Naive thymus-derived CD4-positive, alpha-beta T cell (primary cell): ENCODE measurements at places on chromosomes 12 and 14. TPM values are rescaled to one million over a fixed set of nuclear protein-coding genes. Genes with fewer than 3 reads are reported as not detected.

DNA sequence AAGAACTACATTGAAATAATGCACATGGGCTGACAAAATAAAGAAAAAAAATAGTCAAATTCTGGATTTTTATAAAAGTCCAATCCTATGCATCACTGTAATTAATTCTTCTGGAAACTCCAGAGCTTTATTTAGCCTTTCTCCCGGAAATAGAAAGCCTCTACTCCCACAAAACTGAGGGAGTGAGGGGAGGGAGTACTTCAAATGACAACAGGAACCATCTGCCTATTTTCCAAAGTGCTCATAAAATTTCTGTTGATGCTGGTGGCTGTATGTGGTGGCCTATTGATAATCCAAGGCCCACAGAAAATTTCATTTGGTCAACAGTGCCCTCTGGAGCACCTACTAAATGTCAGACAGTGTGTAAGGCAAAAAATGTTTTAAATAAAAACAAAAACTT is 64.6 kb downstream of the KIF21A start:
- H3K27me3 ChIP-seq = no peaks in the 10 kb centered on the region
- no peak for DNase-seq
- peaks cover 4% of the 10 kb centered on the region for H3K4me1 ChIP-seq
- no peak overlapping the region for H3K27ac ChIP-seq
- no peaks in the 10 kb centered on the region for H3K36me3 ChIP-seq

GRCh38 chr12:49201595-49202295 is 12.9 kb upstream of the TUBA1A start:
- no peak overlapping the region for H3K4me3 ChIP-seq
- H3K4me1 ChIP-seq = no peaks in the 10 kb centered on the region
- H3K27me3 ChIP-seq = no peaks in the 10 kb centered on the region
- DNase-seq = no peak

GRCh38 chr12:58833853-58834252 is 86.5 kb downstream of the LRIG3 start:
- no peak overlapping the region for H3K4me3 ChIP-seq
- DNase-seq = no peak
- H3K27me3 ChIP-seq = no peaks in the 10 kb centered on the region
- no peaks in the 10 kb centered on the region for H3K4me1 ChIP-seq
- H3K27ac ChIP-seq = no peak overlapping the region

GRCh38 chr14:54902143-54902520 is 494 bp downstream of the GCH1 start:
- H3K4me1 ChIP-seq = no peaks in the 10 kb centered on the region
- no peaks in the 10 kb centered on the region for H3K27me3 ChIP-seq
- peak overlapping the region; percentile 99 for H3K4me3 ChIP-seq
- H3K27ac ChIP-seq = peak overlapping the region; percentile 88

DNA sequence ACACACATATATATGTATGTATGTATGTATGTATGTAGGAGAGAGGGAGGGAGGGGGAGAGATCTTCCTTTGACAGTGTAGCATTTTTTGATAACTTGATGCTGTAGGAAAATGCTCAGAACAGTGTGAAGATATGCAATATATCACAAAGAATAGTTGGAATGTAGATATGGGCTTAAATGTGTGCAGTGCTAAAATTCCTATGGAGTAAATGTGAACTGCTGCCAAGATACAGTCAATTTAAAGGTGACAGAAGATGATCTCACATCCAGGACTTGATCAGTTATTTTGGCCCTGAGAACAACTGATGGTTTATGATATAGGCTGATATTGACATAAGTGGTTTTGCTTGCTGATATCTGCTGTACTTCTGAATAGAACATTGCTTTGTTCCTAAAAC is 84.2 kb downstream of the DAAM1 start:
- no peaks in the 10 kb centered on the region for H3K27me3 ChIP-seq
- no peak for DNase-seq
- no peak overlapping the region for H3K27ac ChIP-seq
- H3K4me1 ChIP-seq = no peaks in the 10 kb centered on the region

- H3K4me1 ChIP-seq = no peaks in the 10 kb centered on the region
- H3K36me3 ChIP-seq = no peaks in the 10 kb centered on the region
- H3K4me3 ChIP-seq = no peak overlapping the region
- no peak overlapping the region for H3K27ac ChIP-seq
- H3K27me3 ChIP-seq = no peaks in the 10 kb centered on the region
These were observed 163.9 kb downstream of the TBX5 start for GRCh38 chr12:114241973-114242434.

DNA sequence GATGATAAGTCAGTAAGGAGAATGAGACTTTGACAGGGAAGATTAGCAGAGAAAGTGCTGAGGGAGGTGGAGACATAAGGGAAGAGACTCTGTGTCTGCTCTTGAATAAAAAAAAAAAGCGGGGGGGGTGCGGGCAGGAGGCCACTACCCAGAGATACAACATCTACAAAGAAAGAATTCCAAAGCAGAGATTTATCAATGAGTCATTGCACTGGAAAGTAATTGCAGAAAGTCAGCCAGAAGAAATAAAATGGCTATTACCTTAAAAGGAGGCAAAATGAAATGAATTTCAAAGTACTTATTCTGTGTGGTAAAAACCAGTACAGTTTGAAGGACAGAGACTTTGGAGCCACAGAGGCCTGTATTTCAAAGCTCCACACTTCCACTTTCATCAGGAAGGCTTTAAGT is 267.1 kb upstream of the PRKD1 start:
- no peaks in the 10 kb centered on the region for H3K4me1 ChIP-seq
- DNase-seq = no peak
- H3K36me3 ChIP-seq = no peaks in the 10 kb centered on the region
- H3K27ac ChIP-seq = no peak overlapping the region
- H3K4me3 ChIP-seq = no peak overlapping the region
- no peaks in the 10 kb centered on the region for H3K27me3 ChIP-seq

DNA sequence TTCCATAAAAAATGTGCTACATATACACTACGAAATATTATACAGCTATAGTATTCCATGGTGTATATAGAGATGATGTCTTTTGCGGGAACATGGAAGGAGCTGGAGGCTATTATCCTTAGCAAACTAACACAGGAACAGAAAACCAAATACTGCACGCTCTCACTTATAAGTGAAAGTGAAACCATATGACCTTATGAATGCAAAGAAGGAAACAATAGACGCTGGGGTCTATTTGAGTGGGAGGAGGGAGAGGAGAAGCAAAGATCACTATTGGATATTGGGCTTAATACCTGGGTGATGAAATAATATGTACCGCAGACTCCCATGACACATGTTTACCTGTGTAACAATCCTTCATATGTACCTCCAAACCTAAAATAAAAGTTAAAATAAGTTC is 142.8 kb downstream of the LRFN5 start:
- DNase-seq = peak; percentile 37
- H3K36me3 ChIP-seq = no peaks in the 10 kb centered on the region
- H3K27ac ChIP-seq = peak overlapping the region; percentile 59

DNA sequence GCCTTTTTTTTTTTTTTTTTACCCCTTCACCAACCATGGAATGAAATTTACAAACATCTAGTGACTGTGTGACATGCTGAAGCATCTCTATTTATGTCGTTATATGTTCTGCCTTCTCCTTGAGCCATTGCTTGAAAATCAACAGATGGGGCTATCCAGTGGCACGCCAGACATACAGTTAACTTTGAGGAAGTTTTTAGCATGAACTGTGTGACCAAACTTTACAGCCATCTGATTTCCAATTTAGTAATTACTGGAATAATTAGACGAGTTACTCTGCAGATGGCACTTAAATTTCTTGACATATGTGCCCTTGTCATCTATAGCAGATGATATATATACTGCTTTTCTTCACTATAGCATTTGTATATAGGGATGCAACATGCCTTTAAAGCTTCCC is 192.1 kb downstream of the SNAPC1 start:
- H3K27ac ChIP-seq = no peak overlapping the region
- no peaks in the 10 kb centered on the region for H3K27me3 ChIP-seq
- no peak overlapping the region for H3K4me3 ChIP-seq
- no peaks in the 10 kb centered on the region for H3K4me1 ChIP-seq
- no peak for DNase-seq
- no peaks in the 10 kb centered on the region for H3K36me3 ChIP-seq

DNA sequence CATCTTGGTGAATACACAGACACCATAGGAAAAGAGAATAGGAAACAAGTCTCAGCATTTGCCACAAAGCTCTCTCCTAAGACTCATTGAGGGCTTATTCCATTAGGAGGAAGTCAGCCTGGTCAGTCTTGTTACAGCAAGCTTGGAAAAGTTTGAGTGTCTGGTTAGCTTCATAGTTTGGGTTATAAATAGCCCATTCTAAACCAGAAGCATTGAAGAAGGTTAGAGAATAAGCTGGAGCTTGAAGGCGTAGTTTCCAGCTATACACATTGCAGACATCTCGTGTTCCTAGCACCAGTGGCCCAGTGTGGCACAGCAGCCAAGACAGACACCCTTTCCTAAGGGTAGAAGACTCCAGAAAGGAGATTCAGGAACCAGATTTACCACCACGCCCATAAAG is 168.8 kb upstream of the RBM19 start:
- no peak for DNase-seq
- no peak overlapping the region for H3K27ac ChIP-seq
- H3K27me3 ChIP-seq = no peaks in the 10 kb centered on the region
- no peak overlapping the region for H3K4me3 ChIP-seq
- no peaks in the 10 kb centered on the region for H3K4me1 ChIP-seq

GRCh38 chr12:24879644-24880043 is 69.3 kb downstream of the BCAT1 start:
- no peaks in the 10 kb centered on the region for H3K27me3 ChIP-seq
- H3K36me3 ChIP-seq = no peaks in the 10 kb centered on the region
- no peak for DNase-seq
- no peaks in the 10 kb centered on the region for H3K4me1 ChIP-seq
- no peak overlapping the region for H3K27ac ChIP-seq
- H3K4me3 ChIP-seq = no peak overlapping the region

GRCh38 chr14:96470331-96470730 is 31.9 kb upstream of the PAPOLA start:
- no peak overlapping the region for H3K27ac ChIP-seq
- H3K4me1 ChIP-seq = no peaks in the 10 kb centered on the region
- H3K4me3 ChIP-seq = no peak overlapping the region
- H3K36me3 ChIP-seq = no peaks in the 10 kb centered on the region

- no peaks in the 10 kb centered on the region for H3K36me3 ChIP-seq
- no peaks in the 10 kb centered on the region for H3K27me3 ChIP-seq
- DNase-seq = no peak
- H3K4me3 ChIP-seq = no peak overlapping the region
These were observed 72.3 kb downstream of the FRMD6 start for GRCh38 chr14:51723990-51724389.

DNA sequence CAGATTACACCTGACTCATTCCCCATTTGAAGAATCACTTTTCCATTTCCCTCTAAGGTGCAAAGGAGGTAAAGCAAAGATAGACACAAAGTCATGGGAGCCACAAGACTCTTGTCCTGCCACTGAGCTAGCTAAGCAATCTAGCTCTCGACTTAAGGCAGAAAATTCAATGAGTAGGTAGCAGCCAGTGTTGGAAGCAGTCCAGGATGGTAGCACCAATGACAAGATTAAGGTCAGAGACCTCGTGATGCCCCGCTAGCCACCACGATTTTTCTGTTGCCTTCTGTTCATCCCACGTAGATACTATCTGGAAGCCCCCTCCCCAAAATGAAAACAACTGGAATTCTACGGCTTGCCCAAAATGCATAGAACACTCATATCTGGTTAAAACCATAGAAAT is 1.4 kb downstream of the VAMP1 start:
- H3K4me1 ChIP-seq = peaks cover 51% of the 10 kb centered on the region
- no peak for DNase-seq
- peak overlapping the region; percentile 75 for H3K27ac ChIP-seq
- peaks cover 20% of the 10 kb centered on the region for H3K36me3 ChIP-seq
- peak overlapping the region; percentile 96 for H3K4me3 ChIP-seq
- H3K27me3 ChIP-seq = no peaks in the 10 kb centered on the region

GRCh38 chr14:99287269-99287942 is 15.4 kb upstream of the BCL11B start:
- no peaks in the 10 kb centered on the region for H3K4me1 ChIP-seq
- DNase-seq = no peak
- H3K27me3 ChIP-seq = no peaks in the 10 kb centered on the region
- no peaks in the 10 kb centered on the region for H3K36me3 ChIP-seq

DNA sequence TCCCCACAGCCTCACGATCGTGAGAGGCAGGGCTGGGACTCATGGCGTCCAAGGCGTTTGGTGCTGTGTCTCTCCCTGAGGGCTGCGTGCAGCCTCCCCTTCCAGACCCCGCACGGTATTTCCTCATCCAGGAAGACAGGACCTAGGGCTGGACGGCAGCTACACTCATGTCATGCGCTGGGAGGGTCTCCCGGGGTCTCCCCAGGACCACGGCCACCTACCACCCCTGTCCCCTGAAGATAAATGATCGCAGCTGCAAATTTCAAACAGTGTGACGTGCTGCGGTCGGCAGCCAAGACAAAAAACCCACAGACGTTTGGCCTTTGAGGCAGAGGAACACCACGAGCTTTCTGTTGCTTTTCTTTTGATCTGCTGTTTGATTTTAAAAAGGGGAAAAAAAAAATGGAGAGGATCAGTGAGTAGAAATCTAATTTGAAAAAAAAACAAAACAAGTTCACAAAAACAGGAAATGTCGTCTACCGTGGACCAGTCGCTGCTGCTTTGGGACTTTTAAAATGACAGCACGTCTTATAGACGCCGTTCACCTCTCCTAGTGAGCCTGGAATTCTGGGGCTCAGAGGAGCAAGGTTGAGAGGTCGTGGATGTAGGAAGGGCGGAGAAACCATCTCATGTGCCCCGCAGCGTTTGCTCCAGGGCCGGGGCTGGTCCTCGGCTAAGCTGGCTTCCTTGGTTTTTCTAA is 237.6 kb downstream of the SLC41A2 start:
- DNase-seq = peak; percentile 88
- H3K36me3 ChIP-seq = no peaks in the 10 kb centered on the region
- peak overlapping the region; percentile 77 for H3K27ac ChIP-seq
- peak overlapping the region; percentile 72 for H3K4me3 ChIP-seq
- H3K4me1 ChIP-seq = peaks cover 30% of the 10 kb centered on the region

GRCh38 chr14:91232603-91233002 is 11.9 kb downstream of the GPR68 start:
- peak overlapping the region; percentile 10 for H3K4me3 ChIP-seq
- no peaks in the 10 kb centered on the region for H3K27me3 ChIP-seq
- H3K4me1 ChIP-seq = peaks cover 63% of the 10 kb centered on the region
- no peak for DNase-seq
- no peaks in the 10 kb centered on the region for H3K36me3 ChIP-seq
- H3K27ac ChIP-seq = no peak overlapping the region

GRCh38 chr12:111442301-111443045 is 36.8 kb downstream of the SH2B3 start:
- H3K27ac ChIP-seq = peak overlapping the region; percentile 43
- H3K4me1 ChIP-seq = peaks cover 47% of the 10 kb centered on the region
- H3K27me3 ChIP-seq = no peaks in the 10 kb centered on the region
- no peak for DNase-seq
- no peak overlapping the region for H3K4me3 ChIP-seq

GRCh38 chr14:77248666-77249065 is 22.3 kb downstream of the NGB start:
- no peaks in the 10 kb centered on the region for H3K27me3 ChIP-seq
- H3K4me1 ChIP-seq = no peaks in the 10 kb centered on the region
- H3K27ac ChIP-seq = no peak overlapping the region
- H3K36me3 ChIP-seq = no peaks in the 10 kb centered on the region
- H3K4me3 ChIP-seq = no peak overlapping the region

- peaks cover 10% of the 10 kb centered on the region for H3K4me1 ChIP-seq
- H3K27ac ChIP-seq = no peak overlapping the region
- H3K4me3 ChIP-seq = no peak overlapping the region
- no peak for DNase-seq
- peaks cover 9% of the 10 kb centered on the region for H3K36me3 ChIP-seq
- no peaks in the 10 kb centered on the region for H3K27me3 ChIP-seq
These were observed 4.6 kb upstream of the POU6F1 start for GRCh38 chr12:51222461-51222860.

Gene HEBP1
- 10.9 and 11.2 TPM in 2 replicates for total RNA-seq

Gene GLIPR1L1
- total RNA-seq = not detected

Gene RDH16
- total RNA-seq = 1.8 TPM

Gene CLEC1B
- not detected for total RNA-seq

Gene RNASE9
- not detected for total RNA-seq
